ENCODE measurements at places on chromosomes 2 and 18.

- DNase-seq = no peak
These were observed 156.1 kb upstream of the APCDD1 start for GRCh38 chr18:10298346-10298745.

DNA sequence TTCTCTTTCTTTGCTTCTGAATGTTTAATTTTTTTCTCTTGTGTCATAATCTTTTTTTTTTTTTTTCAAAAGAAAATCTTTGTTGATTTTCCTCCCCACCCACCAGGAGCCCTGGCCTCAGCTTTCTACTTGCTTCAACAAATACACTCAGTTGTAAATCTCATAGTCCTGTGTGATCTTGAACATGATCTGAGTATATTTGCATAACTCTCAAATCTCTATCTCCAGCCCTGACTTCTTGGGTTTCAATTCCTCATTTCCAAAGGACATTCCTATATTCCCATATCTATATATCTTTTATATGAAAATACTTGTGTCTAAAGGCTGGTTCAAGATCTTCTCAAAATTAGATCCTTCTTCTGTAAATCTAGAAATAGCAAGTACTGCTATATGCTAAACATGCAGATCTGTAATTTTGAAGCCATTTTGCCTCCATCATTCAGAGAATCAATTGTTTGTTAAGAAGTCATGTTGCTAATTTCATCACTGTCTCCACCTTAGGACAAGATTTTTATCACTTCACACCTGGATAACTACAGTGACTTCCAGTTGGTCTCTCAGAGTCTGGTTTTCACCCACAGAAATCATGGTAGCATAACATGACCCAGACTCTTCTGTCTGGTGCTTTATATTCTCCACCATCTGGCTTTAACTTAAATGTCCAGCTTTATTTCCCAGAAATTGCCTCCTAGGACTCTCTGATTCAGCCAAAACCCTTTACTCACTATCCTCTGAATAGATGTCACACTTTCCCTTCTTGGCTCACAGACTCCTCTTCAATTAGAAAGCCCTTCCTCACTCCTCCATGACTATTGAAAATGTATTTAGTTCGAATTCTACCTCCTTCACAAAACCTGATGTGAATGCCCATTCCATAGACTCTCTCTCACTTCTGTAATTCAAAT, 98.1 kb downstream of the ZEB2 start:
- DNase-seq = no peak

DNA sequence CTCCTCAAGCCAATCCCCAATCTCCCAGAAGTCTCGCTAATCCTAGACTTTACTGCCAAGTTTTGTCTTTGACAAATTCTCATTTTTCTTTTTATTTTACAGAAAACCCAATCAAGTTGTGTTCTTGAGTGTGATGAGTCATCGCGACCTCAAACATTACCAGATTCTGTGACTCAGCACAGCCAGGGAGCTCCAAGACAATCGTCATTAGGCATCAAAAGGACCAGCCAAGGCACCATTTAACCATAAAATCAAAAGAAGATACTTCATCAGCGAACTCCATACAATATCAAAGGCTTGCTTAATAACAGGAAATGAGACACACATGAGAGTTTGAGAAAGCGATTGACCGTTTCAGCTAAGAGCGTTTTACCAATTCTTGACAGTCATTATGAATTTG, 146.2 kb upstream of the AGAP1 start:
- no peak for DNase-seq

GRCh38 chr2:224645722-224646121, 60.6 kb upstream of the CUL3 start:
- no peak for DNase-seq

DNA sequence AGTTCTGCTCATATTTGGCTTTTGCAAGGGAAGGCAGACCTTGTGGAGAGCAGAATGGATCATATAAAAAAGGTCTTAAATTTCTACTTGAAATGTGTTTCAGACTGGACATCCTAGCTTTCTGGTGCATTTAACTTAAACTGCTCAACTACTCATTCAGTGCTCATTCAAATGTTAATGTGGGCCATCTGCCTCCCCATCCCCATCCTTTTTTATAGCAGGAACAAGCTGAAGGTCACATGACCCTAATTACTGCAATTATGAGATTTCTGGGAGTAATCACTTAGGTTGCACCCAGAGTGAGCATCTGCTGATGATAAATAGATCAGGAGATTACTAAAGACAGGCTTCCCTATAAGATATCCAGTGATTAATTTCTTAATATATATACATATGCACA, 96.1 kb downstream of the MAP2 start:
- DNase-seq = no peak

GRCh38 chr18:76174451-76174850, 320.6 kb downstream of the ZNF516 start:
- no peak for DNase-seq

DNA sequence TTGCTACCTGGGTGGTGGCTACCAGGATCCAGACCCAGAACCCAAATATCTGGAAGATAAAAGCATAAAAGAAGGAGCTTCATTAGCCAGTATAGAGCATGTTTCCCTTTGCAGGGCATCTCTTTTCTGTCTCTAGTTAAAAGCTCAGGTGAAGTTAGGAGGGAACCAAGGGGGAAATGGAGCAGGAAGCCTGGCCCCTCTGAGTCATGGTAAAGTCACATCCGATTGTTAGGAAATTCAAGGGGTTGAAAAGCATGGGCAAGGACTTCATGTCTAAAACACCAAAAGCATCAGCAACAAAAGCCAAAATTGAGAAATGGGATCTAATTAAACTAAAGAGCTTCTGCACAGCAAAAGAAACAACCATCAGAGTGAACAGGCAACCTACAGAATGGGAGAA, 126.9 kb downstream of the RPIA start:
- DNase-seq = no peak

DNA sequence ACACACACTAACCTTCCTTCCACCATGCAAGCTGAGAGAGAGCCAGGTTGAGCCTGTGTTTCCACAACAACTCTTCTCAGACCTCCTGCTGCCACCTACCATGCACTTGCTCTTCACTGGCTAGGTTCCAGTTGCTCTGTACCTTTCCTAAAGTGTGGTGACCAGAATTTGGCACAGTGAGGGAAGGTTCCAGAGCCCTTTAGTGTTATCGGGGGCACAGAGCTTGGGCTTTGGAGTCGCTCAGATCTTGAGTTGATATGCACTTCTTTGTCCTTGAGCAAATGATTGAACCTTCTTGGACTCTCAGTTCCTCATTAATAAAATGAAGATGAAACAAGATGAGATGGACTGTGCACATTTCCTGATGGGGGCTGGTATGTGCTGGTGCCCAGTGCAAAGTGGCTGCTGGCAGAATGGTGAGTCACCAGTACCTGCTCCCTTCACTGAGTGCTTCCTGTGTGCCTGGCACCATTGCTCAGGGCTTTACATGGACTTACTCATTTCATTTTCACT, 47.1 kb downstream of the NEDD4L start:
- no peak for DNase-seq

DNA sequence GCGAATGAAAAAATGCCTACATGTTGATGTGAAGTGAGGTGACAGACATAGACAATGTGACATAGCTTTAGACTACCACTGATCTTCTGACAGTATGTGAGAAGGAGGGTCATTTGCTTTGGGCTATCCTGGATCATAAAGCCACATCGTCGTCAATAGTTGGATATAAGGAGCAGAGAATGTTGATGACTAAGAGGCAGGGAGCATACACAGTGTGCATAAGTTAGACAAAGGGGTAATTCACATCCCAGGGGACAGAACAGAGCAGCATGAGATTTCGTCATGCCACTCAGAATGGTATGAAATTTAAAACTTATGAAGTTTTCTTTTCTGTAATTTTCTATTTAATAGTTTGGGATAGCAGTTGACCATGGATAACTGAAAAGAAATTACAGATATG, 403.2 kb downstream of the DSC3 start:
- DNase-seq = no peak

GRCh38 chr18:9437672-9438071, 37.6 kb upstream of the RALBP1 start:
- no peak for DNase-seq

DNA sequence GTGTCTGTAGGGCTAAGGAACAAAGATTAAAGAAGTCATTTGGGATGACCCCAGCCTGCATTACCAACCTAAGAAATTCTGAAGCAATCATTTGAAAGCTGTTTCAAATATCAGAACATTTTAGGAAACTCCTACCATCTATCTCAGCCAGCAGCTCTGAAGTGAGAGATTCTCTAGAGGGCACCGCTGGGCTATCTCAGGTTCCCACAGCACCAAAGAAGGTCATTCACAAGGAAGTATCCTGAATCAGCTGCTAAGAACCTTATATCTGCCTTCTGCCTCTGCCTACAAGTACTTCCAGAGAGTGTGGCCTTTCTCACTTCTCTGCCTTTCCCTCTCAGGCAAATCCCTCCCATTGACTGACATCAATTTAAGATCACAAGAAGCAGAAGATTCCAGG, 13.4 kb upstream of the EVA1A start:
- DNase-seq = no peak

DNA sequence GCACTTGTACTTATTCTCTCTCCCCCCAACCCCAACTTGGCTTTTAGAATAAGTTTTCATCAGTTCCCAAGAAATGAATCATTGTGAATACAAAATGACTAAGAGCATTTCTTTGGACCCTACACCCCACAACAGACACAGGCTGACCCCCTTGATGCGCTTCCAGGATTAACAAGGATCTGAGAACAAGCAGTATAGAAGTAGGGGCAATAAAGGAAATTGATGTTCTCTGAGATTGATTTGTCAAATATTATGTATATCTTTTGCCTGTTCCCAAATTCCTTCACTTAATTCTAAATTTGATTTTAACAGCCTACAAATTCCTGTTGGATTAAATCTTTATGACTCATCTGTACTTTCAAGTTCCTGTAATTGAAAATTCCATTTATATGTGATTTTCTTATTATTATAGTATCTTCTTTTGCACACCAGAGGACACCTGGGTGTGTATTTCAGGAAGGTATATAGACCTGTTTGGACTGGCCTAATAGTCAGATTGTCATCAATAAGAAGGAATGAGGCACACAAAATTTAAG, 10.2 kb upstream of the PTPN4 start:
- no peak for DNase-seq

DNA sequence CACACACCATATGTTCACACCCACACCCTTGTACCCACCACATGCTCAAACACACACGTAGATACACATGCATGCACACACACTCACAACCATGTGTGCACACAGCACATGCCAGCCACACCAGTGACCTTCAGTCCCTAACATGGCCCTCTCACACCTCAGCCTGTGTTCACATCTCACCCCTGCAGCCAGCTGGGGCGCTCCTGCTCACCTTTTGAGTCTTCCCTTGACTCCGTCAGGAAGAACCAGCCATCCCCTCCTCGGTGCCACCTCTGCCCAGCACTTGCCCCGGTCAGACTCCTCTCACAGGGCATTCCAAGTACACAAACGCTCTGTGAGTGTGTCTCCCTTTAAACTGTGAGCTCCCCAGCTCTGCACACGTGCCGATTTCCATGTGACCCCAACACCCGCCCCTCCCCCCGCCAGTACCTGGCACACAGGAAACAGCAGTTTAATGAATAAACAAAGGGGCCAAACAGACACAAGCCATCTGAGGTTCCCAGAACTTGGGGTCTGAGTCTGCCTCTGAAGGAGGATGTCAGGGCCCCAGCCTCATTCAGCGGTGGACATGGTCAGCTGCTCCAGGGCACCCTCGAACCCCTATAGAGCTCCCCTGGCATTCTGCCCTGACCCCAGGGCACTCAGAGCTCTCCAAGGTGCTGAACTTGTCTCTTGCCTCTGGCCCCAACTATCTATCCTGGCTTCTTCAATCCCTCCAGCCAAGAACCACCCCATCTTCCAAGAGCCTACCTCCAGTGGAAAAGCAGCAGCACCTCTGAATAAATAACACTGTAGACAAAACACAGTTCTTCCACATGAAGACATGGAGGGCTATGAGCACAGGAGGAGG, 252.9 kb downstream of the ATAD2B start:
- DNase-seq = peak; percentile 39

GRCh38 chr2:216590780-216591179, 42.4 kb upstream of the IGFBP2 start:
- no peak for DNase-seq

DNA sequence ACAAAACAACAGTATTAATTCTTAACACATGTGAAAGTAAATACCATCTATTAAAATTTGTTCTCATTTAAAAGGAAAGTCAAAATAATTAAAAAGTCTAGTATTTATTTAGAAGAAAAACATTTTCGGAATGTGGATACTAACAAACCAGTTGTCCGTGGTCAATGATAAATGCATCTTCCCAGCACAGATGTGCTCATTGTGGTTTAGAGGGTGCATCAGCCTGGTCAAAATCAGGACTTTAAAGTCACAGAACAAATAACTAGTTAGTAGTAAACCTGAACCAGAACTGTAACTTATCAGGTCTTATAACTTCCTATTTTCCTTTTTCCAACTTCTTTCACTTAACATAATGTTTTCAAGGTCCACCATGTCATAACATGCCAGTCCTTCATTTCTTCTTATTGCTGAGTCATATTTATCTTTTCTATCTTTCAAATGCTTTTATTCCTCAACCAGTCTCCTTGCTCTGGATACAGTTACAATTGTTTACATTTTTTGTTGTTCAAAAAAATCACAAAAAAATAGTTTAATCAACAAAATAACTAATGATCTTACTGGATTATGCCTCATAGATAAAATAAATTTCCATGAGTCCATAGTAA, 55.8 kb downstream of the ID2 start:
- peak; percentile 14 for DNase-seq

GRCh38 chr2:102070058-102070642, 72.4 kb upstream of the IL1R1 start:
- peak; percentile 52 for DNase-seq

DNA sequence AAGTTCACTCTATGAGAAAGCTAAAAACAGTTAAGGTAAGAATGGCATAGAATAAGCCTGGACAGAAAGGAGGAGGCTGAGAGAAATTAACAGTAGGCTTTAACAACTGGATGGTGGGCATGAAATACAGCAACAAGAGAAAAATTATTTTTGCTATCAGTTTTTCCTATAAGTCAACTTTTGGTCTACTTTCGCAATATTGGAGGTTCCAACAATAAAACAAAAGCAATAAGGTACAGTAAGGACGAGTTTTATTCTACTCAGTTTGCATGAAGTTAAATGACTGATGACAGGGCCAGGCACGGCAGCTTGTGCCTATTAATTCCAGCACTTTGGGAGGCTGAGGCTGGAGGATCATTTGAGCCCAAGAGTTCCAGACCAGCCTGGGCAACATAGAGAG, 17.3 kb downstream of the RAB1A start:
- DNase-seq = no peak

- no peak for DNase-seq
These were observed 47.2 kb downstream of the ZAP70 start for GRCh38 chr2:97760480-97761049.

DNA sequence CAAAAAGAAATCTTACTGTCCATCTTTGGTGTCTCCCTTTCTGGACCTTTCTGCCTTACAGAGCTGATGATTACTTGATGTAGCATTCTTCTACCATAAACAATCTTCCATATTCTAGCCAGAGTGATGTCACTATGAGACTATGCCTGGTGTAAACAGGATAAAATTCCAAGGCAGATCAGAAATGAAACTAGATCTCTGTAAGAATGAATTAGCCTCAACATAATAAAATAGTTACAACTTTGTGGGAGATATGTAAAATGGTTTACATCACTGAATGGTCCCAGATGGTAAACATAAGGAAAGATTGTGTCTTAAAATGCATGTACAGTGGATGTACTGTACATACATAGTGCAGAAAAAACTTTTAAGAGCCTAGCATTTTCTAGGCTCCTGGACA, 112.3 kb upstream of the ZNF521 start:
- no peak for DNase-seq

GRCh38 chr2:28620801-28621171, 124.9 kb downstream of the PLB1 start:
- no peak for DNase-seq

- no peak for DNase-seq
These were observed 79.0 kb upstream of the WDR75 start for GRCh38 chr2:189362283-189362682.
